Suppressor macrophage treated with lipopolysaccharide for 1 hour (primary cell): ENCODE measurements at places on chromosomes 12 and 14.

DNA sequence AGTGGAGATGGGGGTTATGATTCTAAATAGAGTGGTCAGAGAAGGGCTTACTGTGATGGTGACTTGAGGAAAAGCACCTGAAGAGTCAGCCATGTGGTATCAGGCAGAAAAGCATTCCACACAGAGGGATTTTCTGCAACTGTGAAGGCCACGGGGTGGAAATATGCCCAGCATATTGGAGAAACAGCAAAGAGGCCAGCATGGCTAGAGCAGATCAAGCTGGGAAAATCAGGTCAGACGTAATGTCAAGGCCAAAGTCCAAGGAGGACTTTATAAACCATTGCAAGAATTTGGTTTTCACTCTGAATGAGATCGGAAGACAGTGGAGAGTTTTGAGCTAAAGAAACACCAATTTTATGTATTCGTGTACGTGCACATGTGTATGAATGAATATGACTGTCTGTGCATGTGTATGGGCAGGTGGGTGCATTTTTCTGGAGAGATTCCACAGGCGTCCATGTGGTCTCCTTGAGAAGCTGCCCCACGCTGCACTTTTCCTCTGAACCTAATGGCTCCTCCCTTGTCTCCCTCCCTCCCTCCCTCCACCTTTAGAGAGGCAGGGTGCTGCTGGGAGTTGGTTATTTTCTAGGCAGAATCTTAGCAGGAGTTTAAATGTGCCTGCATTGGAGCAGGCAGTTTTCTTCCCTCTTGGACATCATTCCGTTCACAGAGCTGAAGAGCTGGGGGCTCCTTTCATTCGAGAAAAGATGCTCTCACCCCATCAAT is 97.4 kb upstream of the PPP4R3A start:
- DNase-seq, result no peak

GRCh38 chr12:85823436-85824180 is 12.6 kb downstream of the RASSF9 start:
- no peak for DNase-seq

GRCh38 chr12:3540387-3540990 is 49.5 kb downstream of the PRMT8 start:
- DNase-seq, result no peak

- no peak for DNase-seq
These were observed 29.7 kb downstream of the CPNE8 start for GRCh38 chr12:38875586-38876228.

DNA sequence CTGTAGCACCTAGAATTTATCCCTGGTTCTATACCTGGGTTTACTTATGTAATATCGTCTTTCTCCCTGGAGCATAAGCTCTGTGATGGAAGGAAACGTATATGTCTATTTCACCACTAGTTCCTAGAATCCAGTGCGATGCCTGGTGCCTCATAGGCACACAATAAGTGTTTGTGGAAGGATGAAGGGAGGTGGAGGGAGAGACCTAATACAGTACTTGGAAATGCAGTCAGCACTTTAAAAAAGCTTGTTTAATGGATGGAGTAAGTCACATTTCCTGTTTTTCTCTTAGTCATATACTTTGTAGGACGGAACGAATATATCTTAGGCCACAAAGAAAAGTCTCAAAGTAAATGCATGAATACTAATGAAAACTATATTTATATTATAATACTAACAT is 186.5 kb upstream of the HMGA2 start:
- DNase-seq, result no peak

DNA sequence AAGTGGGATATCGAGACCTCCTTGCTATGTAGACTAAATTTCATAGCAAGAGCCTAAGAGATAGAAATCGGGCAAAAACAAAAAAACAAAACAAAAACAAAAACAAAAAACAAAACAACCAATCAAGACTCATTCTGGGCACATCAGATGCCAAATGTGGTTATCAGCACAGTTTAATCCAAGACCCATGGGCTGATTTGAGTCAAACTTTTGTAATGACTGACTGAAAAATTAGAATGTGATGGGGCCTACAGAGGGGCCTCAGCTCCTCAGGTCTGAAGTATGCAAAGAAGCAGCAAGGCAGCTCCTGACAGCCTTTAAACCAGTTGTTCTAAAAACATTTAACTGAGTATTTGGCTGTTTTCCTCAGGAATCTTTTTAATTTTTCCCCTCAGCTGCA is 49.3 kb downstream of the SLC4A8 start:
- no peak for DNase-seq

DNA sequence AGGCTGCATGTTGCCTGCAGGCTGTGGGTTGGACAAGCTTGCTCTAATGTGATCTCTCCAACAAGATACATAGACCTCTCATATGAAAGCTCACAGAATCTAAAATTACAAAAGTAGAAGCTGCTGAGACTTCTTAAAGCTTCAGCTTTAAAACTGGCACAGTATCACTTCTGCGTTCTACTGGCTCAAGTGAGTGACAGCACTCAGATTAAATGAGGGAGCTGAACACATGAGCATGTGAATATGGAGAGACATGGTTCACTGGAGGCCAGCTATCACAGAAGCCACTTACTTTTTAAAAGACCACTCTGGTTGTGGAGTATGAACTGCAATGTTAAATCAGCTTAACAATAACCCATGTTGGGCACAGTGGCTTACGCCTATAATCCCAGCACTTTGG is 29.1 kb upstream of the ANO6 start:
- no peak for DNase-seq

GRCh38 chr12:52080403-52081251 is 1.1 kb downstream of the SMIM41 start:
- no peak for DNase-seq

DNA sequence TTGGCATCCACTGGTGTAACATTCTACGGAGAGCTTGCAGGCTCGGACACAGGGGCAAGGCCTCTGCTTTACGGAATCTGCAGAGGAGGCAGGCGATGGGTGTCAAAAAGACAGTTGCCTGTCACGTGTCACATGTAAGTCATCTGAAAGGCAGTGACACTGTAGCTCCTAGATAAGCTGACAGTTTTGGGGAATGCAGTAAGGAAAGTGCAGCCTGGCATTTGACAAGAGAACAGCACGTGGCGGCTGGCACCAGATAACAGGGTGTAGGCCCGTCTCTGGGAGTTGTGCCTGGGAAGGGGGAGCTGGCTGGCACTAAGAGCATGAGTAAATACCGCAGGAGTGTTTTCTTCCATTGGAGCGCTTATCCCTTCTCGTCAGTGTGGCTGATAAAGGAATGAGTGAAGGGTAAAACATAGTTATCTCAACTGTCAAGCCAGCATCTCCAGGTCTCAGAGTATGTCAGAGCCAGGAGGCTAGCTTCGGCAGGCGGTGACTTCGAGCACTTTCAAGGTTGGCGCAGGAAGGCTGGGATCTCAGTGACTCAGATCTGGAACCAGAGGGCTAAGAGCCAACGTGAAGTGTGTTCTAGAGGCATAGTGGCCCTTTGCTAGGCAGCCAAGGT is 26.1 kb downstream of the ADCK1 start:
- no peak for DNase-seq

DNA sequence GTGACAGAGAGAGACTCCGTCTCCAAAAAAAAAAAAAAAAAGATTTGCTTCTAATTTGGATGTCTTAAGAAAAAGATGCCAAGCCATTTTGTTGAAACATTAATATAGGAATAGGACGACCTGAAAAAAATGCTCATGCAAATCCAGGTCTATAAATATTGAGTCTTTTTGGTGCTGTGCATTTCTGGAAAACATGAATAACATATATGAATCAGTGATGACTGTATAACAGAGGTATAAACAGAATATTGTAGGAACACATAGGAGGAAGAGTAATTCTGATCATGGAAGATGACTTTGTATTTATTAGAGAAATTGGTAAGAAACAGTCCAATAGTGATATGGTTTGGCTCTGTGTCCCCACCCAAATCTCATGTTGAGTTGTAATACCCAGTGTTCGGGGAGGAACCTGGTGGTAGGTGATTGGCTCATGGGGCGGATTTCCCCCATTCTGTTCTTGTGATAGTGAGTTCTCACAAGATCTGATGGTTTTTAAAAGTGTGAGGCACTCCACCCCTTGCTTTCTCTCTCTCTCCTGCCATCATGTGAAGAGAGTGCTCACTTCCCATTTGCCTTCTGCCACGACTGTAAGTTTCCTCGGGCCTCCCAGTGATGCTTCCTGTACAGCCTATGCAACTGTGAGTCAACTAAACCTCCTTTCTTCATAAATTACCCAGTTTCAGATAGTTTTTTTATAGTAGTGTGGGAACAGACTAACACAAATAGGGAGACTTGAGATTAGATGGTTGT is 3.0 kb upstream of the SRSF5 start:
- DNase-seq, result peak; percentile 56

DNA sequence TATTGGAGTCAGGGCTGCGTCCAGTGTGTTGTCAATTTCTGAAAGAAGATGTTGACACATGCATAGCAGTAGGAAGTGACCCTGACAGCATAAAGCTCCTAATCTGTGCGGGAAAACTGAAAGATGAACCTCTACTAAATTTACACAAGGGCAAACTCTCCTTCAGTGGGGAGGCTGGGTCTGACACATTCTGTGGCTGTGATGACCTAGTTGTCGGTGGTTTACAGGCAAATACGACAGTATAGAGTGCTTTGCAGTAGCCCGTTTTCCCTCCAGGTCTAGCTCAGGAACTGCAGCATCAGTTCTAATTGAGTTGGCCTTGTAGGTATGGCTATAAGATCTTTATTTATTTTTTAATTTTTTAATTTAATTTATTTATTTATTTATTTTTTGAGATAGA is 14.8 kb upstream of the GABARAPL1 start:
- DNase-seq, result no peak

DNA sequence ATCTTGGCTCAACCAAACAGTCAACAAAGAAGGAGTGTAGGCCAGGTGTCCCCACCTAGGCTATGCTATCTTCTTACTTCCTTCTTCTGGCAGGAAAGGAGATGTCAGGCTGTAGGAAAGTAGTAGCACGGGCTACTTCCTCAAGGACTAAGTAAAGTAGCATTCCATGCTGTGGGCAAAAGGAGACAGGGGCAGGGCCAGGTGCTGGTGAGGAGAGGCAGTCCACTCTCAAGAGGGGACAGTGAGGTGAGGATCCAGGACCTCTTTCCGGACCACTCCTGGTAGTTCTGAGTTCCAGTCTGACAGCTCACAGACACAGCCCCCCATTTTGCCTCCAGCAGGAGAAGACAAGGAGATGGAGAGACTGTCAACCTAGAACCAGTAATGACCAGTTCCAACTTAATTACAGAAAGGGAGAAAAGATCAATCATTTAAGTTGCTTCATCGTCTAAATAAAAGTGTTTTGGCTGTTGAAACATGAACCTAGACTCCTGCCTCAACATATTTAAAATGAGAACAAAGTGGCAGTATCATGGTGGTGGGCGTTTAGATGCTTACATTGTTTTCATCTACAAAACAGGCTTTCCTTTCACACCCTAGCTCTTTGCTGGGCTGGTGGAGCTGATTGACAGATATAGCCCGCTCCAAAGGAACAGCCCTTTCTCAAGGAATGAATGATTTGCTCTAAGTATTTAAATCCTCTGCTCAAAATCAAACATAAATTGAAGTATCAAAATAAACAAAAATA is 5.1 kb upstream of the SSTR1 start:
- no peak for DNase-seq

GRCh38 chr12:6943389-6943721 is 261 bp upstream of the RNU7-1 start:
- DNase-seq, result peak; percentile 83

DNA sequence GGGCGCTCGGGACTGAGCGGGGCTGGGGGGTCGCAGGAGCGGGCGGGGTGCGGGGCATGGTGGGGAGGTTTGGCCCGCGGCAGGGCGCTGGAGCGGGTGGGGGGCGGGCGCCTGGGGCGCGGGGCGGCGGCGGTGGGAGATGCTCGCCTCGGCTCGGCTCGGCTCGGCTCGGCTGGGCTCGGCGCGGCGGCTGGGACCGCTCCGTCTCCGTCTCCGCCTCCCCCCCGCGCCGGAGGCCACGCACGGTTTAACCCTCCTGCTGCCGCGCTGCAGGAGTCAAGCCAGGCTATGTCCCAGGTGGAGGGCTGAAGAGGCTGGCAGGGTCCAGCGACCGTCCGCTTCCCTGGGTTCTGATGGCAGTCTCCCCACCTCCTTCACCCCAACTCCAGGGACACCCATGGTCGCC is at the start of gene PIANP:
Gene PIANP, minus strand, starts transcription at position 170 of the 406 bp plus-strand sequence. CDS start 2,754 bp downstream, outside the sequence.
- no peak for DNase-seq
